Sigmoid colon (tissue), 7 donors: ENCODE measurements at places on chromosomes 2 and 18. TPM values are rescaled to one million over a fixed set of nuclear protein-coding genes. Genes with fewer than 3 reads are reported as not detected.

GRCh38 chr2:235394278-235394828 is 99.5 kb upstream of the AGAP1 start:
- H3K27ac ChIP-seq: no peak overlapping the region
- H3K36me3 ChIP-seq: no peaks in the 10 kb centered on the region
- H3K27me3 ChIP-seq: no peaks in the 10 kb centered on the region
- no peak overlapping the region for H3K4me3 ChIP-seq
- H3K4me1 ChIP-seq: no peaks in the 10 kb centered on the region
- DNase-seq: no peak

- no peaks in the 10 kb centered on the region for H3K27me3 ChIP-seq
- H3K36me3 ChIP-seq: no peaks in the 10 kb centered on the region
- no peak overlapping the region for H3K4me3 ChIP-seq
- no peaks in the 10 kb centered on the region for H3K4me1 ChIP-seq
- H3K27ac ChIP-seq: no peak overlapping the region
- DNase-seq: no peak
Measured at GRCh38 chr2:216619411-216620393, 13.5 kb upstream of the IGFBP2 start.

- no peak for DNase-seq
- no peaks in the 10 kb centered on the region for H3K27me3 ChIP-seq
- no peak overlapping the region for H3K4me3 ChIP-seq
- H3K4me1 ChIP-seq: no peaks in the 10 kb centered on the region
- no peak overlapping the region for H3K27ac ChIP-seq
Measured at GRCh38 chr2:132937629-132938028, 267.6 kb upstream of the LYPD1 start.

DNA sequence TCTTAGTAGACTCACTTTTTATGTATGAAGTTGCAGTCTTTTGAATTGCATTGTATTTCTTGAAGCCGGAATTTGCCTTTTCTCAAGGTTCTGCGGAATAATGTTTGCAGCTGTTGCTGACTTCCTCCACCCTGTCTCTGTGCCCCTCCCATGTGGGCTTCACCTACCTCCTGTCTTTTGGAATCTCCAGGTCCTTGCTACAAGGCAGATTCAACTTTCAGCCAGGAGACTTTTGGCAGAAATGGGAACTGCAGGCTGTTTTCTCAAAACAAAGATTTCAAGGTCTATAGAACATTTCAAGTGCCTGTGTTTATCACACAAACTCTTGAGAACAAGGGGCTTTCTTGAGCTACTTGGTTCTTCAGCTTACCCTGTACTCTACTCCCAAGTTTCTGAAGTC is 25.6 kb downstream of the ZNF236 start:
- H3K4me3 ChIP-seq: no peak overlapping the region
- no peaks in the 10 kb centered on the region for H3K27me3 ChIP-seq
- DNase-seq: no peak
- no peaks in the 10 kb centered on the region for H3K4me1 ChIP-seq
- no peak overlapping the region for H3K27ac ChIP-seq
- H3K36me3 ChIP-seq: no peaks in the 10 kb centered on the region

GRCh38 chr2:204492417-204492816 is 52.9 kb upstream of the PARD3B start:
- no peak for DNase-seq
- H3K4me1 ChIP-seq: no peaks in the 10 kb centered on the region
- H3K36me3 ChIP-seq: no peaks in the 10 kb centered on the region
- H3K27me3 ChIP-seq: no peaks in the 10 kb centered on the region

- no peaks in the 10 kb centered on the region for H3K36me3 ChIP-seq
- H3K27ac ChIP-seq: no peak overlapping the region
- no peaks in the 10 kb centered on the region for H3K27me3 ChIP-seq
- H3K4me1 ChIP-seq: no peaks in the 10 kb centered on the region
Measured at GRCh38 chr18:11219571-11219970, 70.2 kb upstream of the PIEZO2 start.

DNA sequence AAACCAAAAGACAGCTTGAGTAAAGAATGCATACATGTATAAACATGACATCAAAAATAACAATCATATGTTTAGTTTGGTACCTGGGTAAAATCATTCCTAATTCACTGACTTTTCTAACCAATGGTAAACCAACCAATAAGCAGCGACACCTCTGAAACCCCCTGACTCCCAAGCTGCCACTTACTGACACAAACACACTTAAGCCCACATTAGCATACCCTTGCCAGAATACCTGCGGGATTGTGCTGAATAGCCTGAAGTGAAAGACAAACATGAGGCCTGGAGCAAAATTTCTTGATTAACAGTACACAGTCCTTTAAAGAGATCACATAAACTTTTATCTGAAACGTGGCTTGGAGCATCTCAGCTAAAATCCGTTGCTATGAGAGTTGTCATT is 902.9 kb downstream of the TMEM182 start:
- no peak overlapping the region for H3K27ac ChIP-seq
- no peaks in the 10 kb centered on the region for H3K27me3 ChIP-seq
- no peak for DNase-seq
- H3K4me1 ChIP-seq: no peaks in the 10 kb centered on the region
- H3K36me3 ChIP-seq: no peaks in the 10 kb centered on the region

GRCh38 chr2:46293466-46293865 is 3.7 kb upstream of the EPAS1 start:
- H3K27ac ChIP-seq: no peak overlapping the region
- DNase-seq: no peak
- no peak overlapping the region for H3K4me3 ChIP-seq

DNA sequence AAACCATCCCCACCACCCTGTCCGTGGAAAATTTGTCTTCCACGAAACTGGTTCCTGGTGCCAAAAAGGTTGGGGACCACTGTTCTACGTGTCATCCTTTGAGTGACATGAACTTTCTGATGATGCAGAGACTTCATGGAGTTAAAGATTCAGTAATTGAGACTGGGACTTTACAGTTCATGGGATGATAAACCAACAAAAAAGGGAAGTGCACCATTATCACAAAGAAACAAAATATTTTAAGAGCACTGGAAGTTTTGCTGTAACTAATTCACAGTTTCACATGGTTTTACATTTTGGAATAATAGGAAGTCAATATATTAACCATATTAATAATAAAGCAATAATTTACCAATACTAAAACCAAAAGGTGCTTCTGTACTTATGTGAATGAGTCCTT is 126.8 kb downstream of the AQP4 start:
- no peaks in the 10 kb centered on the region for H3K4me1 ChIP-seq
- H3K36me3 ChIP-seq: no peaks in the 10 kb centered on the region
- no peak overlapping the region for H3K27ac ChIP-seq
- no peak for DNase-seq
- H3K4me3 ChIP-seq: no peak overlapping the region
- no peaks in the 10 kb centered on the region for H3K27me3 ChIP-seq

The RNF125 gene
- 5.8 TPM for polyA plus RNA-seq

The IAH1 gene
- 72.1 TPM for polyA plus RNA-seq

The TMX3 gene
- 7.2 TPM for polyA plus RNA-seq

The EEF1B2 gene
- 646 TPM for polyA plus RNA-seq

The GTF2A1L gene
- 0.66 TPM for polyA plus RNA-seq

The PLCD4 gene
- polyA plus RNA-seq: not detected

The CHRND gene
- not detected for polyA plus RNA-seq
